Kidney (tissue), 22 donors: ENCODE measurements at places on chromosomes 13 and 19.

GRCh38 chr19:4454747-4455718 lies 2.6 kb downstream of the UBXN6 start:
- no peak for DNase-seq

- DNase-seq, result no peak
Measured at GRCh38 chr13:86710013-86710412, 910.8 kb upstream of the SLITRK6 start.

DNA sequence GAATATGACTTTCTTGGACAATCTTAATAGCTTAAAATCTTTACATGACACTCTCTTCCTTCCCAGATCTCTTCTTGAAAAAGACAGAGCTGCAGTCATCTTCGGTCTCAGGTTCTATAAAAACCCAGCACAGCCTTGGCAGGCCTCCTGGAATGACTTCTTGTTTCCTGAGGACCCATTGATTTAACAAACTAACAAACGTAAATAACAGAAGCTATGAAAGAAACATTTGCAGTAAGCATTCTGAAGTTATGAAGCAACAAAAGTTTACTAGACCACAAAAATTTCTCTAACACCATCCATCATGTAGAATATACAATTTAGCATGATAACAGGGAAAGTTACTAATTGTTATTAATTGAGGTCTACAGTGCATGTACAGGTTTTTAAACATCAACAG lies 62.8 kb upstream of the STARD13 start:
- no peak for DNase-seq

DNA sequence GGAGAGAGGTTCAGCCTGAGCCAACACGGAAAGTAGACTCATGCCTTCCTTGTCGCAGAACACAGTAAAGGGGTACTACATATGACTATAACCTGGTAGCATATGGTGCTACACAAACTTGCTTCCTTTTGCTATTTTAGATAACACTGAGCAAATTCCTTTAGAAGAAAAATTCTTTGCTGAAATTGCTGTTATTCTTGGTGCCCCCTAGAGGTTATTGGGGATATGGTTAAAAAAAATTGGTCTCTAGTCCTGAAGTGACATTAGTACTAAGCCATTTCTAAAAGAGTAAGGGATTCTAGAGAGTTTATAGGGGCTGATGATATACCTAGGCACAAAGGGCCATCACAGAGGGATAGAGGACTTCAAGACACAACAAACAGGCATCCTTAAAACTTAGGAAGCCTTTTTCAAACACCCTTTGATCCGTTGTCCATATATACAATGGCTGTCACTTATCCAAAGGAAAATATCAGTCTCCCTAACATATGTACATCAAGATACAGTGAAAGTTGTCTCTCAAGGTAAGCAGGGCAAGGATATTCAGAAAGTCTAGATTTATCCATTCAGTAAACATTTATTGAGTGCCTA lies 13.9 kb upstream of the HS6ST3 start:
- no peak for DNase-seq

DNA sequence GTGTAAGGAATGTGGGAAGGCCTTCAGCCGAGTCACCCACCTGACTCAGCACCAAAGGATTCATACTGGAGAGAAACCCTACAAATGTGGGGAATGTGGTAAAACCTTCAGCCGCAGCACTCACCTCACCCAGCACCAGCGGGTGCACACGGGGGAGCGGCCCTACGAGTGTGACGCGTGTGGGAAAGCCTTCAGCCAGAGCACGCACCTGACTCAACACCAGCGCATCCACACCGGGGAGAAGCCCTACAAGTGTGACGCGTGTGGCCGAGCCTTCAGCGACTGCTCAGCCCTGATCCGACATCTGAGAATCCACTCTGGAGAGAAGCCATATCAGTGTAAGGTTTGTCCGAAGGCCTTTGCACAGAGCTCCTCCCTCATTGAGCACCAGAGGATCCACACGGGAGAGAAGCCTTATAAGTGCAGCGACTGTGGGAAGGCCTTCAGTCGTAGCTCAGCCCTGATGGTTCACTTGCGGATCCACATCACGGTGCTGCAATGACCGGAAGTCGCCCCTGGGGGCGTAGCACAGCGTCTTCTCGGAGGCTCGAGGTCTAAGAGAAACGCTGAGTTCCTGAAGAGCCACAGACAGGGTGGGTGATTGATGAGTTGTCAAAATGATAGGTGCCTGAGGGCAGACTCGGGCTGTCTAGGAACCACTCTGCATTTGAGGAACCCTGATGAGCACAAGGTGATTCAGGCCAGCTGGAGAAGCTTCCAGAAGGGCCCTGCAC lies 12.2 kb downstream of the ZSCAN22 start:
- DNase-seq, result no peak

DNA sequence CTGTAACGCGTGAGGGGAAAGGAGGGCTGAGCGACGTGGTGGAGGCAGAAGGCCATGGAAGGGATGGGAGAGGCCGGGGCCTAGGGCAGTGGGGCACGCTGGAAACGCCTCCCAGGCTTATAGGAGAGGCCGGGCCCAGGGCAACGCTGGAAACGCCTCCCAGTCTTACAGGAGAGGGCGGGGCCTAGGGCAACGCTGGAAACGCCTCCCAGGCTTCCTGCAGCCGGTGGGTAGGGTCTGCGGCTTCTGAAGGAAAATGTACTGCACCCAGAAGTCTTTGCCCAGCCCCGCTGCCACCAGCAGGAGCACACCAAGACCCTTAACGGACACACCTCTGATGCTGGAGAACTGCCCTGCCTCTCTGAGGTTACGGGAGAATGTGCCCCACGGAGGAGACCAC lies 9.1 kb downstream of the CACTIN start:
- DNase-seq, result no peak

DNA sequence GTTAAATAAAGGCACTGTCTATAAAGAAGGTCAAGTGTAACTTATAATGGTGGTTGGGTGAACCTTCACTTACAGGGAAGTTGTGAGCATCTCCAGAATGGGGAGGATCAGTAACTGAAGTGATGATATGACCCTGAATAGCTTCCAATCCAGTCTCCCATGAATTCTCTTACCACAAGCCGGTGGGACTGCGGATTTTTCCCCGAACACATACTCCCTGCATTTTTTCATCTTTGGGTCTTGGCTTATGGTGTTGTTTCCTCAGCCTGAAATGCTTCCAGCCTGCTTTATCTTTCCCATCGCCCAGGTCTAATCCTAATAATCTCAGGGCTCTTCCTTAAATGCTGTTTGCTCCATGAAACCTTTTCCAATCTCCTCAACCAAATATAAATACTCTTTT lies 2.0 kb upstream of the CSNK1A1L start:
- DNase-seq, result no peak

- no peak for DNase-seq
Measured at GRCh38 chr19:40717325-40717879, 490 bp downstream of the ITPKC start.

DNA sequence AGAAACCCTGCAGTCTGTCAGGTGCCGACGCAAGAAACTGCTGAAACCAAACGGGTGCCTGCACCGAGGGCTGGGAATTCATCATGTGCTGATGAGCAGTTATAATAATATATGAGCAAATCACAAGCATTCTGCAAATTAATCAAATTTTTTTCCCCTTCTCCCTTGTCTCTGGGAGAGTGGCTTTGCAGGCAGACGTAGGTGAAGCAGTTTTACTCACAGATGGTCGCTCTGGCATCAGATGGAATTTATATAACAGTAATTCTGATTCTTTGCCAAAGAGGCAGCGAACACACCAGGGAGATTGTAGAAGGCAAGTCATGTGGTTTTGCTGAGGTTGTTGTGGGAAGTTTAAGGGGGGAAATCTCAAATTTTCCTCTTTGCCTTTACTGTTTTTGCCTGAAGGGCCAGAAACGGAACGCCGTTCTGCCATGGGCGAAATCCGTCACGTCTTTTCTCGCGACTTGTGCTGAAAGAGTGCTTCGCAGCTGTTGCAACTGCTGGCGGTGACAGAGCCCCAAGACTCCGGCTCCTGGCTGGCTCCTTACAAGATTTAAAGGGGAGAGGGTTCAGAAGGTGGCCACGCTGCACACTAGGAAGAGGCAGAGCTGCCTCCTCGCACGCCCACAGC lies 320.1 kb downstream of the ZNF536 start:
- no peak for DNase-seq

DNA sequence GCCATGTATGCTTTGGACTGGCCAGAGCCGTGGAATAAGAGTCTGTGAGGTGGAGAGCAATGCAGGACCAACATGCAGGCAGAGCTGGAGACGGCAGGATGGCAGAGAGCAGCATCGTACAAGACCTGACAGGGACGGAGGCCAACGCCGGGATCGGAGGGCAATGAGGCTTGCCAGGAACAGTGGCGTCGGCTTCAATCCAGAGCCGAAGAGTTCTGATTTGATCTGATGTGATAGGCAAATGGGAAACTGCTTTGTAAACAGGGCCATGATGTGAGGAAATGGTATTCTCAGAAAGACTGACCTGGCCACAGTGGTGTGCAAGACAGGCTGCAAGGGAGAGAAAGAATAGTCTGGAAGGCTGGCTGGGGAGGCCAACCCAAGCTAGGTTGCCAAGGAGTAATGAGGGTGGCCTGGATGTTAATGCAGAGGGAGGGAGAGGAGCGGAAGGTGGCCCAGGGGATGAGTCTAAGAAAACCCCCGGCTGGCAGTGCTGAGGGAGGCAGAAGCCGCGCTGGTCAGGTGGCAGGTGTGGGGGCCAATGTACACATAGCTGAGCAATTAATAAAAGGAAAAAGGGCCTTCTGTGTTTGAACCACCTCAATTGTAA lies 26.7 kb downstream of the RCBTB2 start:
- DNase-seq, result no peak

- DNase-seq, result peak; percentile 78
Measured at GRCh38 chr19:5172859-5173630, 167.6 kb downstream of the PTPRS start.

GRCh38 chr13:51067210-51067701 lies 43.8 kb downstream of the C13orf42 start:
- DNase-seq, result no peak

DNA sequence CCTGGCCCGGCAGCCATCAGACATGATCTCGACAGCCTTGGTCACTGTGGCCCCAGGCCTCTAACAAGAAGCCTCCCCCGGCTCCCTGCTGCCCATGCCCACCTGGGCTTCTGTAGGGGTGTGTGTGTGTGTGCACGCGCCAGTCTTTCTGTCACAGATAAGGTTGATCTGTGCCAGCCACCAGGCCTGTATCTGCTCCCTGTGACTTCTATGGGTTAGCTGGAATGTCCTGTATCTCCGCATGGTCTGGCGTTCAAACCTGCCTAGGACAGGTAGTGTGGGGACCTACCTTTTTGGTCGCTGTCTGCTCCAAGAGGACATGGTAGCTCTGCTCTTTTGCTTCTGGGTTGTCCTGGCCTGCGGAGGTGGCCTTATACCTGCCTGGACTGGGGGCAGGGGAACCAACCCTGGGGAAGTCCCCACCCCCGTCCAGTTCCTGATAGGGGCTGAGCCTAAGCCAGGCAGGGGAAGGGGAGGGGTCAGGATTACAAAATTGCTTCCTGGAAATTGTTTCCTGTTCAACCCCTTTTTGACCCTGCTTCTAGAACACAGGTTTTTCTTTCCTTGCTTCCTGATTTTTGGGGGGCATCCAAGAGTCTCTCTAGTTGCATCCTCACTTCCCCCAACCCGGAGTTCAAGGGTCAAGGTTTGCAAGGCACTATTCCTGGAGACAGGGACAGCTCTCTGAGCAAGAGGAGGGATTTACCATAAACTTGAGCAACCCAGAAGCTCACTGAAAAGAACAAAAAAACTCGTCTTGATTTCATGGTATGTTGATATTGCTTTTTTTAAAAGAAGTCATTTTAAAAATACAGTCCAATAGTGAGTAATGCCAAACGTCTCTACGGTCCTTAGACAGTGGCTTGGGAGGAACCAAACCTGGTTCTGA lies at the start of gene LRG1:
Gene LRG1 (minus strand): TSS at position 344 of the 889 bp plus-strand sequence. CDS start 23 bp downstream, at position 321.
- peak; percentile 45 for DNase-seq

- no peak for DNase-seq
Measured at GRCh38 chr13:80481588-80481987, 140.7 kb upstream of the SPRY2 start.

DNA sequence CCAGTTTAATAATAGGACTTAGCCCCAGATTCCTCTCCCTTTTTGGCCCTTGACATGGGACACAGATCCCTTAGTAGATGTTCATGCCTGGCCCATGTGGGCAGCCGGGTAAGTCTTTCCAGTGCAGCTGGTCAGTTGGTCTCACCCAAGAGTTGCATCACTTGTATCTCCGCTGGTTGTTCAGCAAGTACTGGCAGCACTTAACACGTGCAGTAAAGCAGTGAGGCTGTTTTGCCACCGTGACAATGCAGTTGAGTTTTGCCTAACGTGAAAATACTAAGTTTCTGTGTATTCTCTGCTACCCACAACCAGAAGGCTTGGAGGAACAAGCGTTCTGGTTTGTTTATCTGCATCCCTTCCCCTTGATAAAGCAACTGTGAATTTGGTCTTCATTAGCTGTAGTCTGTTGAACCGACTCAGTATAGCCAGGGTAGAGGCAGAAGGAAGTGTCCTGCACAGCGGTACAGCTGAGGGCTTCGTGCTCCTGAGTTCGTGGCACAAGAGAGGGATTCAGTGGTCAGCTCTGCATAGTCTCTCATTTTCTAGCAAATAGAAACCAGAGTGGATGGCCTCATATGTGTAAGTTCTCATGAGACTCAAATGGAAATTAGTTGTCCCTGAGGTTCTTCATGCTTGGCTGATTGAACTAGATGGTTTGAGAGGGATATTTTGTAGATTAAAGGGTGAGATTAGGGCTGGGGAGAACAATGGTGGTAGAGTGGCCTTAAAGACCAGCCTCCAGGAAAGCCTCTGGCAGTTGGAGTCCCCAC lies 50.3 kb downstream of the ARHGEF7 start:
- no peak for DNase-seq

DNA sequence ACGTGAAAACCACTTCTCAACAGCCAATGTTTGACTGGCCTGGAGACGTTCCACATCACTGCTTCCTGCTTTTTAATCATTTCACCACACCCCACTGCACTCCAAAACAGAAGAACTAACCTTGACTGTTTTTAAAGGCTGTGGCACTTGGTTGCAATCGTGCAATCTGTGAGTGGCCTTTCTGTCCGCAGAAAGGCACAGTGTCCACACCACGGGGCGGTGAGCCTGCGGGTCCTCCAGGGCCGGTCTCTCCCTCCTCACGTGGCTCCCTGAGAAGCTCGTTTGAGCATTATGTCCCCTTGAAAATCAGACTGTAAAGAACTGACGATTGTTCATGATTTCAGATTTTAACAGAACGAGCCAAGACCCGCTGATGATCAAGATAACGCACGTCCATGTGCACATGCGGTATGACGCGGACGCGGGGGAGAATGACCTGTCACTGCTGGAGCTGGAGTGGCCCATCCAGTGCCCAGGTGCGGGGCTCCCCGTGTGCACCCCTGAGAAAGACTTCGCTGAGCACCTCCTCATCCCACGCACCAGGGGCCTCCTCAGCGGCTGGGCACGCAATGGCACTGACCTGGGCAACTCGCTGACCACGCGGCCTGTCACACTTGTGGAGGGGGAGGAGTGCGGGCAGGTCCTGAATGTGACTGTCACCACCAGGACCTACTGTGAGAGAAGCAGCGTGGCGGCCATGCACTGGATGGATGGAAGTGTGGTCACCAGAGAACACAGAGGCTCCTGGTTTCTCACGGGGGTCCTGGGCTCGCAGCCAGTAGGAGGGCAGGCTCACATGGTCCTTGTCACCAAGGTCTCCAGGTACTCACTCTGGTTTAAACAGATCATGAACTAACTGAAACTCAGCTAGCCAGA lies 13.0 kb downstream of the PROZ start:
- DNase-seq, result no peak
